ENCODE measurements at places on chromosomes 6 and 20.

DNA sequence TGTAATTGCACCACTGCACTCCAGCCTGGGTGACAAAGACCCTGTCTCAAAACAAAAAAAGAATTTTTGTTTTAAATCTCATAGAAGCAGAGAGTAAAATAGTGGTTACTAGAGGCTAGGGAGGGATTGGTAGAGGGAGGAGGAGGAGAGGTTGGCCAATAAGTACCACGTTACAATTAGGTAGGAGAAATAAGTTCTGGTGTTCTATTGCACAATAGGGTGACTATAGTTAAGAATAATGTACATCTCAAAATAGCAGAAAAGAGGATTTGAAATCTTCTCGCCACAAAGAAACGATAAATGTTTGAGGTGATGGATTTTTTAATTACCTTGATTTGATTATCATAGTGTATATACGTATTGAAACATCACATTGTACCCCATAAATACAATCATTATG, 27.1 kb upstream of the TOP1 start:
- peak; percentile 56 for DNase-seq

DNA sequence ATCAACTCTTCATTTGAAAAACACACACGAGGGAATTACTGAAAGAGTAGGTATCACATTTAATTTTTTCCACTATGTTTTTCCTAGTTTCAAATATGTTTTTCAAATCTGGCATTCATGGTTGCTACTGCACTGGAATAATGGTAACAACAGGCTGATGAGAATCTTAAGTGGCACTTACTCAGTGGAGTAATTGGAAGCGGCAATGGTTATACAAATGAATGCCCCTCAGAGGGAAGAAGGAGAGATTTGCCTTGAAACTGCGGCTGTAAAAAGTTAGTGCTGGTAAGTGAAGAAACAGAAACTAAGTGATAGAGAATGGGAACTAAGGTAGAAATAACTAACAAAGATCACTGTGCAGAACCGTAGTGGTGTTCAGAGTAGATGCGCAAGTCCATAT, 41.0 kb upstream of the PDE7B start:
- DNase-seq = no peak

- DNase-seq = no peak
Observed at GRCh38 chr20:24998121-24998520, 5.6 kb upstream of the APMAP start.

DNA sequence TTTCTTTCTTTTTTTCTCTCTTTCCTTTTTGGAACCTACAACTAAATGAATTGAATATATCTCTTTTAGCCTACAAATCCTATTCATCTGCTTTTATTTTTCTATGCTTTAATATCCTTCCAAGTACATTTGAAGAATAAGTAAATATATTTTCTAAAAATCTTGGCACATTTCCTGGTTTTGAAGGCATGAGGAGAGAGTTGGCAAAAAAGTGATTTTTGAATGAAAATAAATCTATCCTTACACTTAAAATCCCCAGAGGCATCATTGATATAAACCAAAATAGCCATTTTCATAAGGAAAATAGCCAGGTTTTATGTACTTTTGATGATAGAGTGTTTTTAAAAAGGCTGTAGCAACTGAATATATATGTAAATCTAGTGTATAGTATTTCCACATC, 69.0 kb downstream of the SAMD5 start:
- no peak for DNase-seq

Data from inflammatory macrophage treated with lipopolysaccharide for 4 hours (primary cell).